ENCODE measurements at places on chromosomes 6 and 20.

DNA sequence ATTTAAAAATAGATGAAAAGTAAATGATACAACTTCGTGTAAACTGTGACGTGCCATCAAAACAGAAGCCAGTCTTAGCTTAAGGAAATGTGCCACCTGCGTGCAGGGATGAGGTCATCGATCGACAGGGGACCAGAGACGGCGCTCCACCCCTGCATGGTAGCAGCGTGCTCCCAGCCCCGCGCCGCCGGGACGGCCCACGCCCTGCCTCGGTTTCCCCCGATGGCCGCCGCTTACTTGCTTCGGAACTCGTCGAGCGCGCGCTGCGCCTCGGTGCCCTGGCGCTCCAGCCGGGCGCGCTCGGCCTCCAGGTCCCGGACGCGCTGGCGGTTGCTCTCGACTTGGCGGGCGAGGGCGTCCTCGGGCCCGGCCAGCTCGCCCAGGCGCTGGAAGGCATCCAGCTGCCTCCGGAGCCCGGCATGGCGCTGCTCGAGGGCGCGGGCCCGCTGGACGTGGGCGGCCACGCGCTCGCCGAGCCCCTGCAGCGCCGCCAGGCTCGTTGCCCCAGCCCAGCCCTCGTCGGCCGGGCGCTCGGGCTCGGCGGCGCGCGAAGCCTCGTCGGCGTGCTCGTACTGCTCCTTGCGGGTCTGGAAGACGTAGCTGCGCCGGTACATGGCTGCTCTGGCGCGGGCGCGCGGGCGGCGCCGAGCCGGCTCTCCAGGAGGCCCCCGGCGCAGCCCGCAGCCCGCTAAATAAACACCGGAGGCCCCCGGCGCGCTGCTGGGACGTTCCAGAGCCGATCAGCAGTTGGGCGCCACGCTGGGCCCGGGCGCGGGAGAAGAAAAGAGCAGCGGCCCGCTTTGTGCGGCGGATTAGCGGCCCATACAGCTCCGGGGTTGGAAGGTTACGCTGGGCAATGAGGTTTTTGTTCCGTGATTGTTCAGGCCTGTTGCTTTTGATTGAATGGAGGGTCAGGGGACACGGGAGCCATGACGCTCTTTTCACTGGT lies at the start of gene BFSP1:
Gene BFSP1 (minus strand): TSS at position 664 of the 949 bp plus-strand sequence. CDS start 50 bp downstream, at position 614.
- DNase-seq = no peak

GRCh38 chr20:62984666-62985443 lies 21.9 kb downstream of the BHLHE23 start:
- no peak for DNase-seq

DNA sequence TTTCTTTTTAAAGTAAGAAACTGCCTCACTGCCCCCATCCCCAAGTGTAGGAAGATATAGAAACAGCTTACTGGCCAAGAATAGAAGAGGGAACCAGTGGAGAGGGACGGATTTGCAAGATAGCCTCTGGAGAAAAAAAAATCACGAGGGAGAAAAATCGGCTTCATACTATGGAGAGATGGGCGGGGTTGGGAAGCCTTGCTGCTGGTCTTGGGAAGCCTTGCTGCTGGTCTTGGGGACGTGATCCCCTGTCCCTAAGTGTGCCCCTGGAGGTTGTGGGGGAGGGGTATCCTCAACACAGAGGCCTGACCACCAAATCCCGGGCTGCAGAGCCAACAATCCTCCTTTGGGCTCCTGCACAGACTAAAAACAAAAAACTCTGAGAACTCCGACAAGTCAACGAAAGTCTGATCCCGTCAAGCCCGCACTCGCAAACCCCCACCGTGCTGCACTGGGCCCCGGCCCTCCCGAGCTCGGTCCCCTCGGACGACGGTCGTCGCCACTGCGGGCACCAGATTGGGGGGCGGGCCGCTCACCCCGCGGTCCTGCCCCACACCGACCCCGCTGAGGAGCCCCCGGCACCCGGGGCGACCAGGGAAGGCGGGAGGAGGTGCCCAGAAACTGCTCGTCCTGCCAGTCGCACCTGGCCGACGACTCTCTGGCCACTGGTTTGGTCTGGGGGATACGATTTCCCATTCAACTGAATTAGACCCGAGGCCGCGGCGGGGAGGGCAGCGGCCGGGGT lies 750 bp downstream of the MAP7 start:
- no peak for DNase-seq

DNA sequence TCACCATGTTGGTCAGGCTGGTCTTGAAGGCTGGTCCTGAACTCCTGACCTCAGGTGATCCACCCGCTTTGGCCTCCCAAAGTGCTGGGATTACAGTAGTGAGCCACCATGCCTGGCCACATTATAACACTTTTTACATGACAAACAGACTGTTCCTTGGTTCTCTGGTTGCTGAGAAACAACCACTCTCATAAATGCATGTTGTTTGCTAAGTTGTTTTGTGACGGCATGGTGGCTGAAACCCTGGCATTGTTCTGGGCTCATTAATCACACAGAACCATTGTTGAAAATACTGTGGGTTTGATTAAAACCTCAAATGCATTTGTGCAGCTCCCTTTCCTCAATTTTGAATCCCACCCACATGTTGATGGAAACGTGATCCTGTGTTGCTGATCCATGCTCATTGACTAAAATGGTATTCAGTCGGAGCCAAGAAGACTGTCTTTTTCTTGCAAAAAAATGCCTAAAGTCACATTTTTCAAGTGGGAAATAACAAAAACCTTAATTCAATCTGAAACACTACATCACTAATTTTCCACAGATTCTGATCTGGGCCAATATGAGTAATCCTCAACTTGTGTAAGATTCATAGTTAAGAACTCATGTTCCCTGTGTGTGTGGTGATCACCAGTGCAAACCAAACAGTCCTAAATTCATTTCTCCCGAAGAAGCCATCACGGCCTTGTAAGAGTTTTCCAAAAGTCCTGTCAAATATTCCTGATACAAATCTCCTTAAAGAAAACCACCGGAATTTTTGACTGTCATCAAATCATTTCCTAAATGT lies 132.8 kb downstream of the FNDC1 start:
- DNase-seq = no peak

DNA sequence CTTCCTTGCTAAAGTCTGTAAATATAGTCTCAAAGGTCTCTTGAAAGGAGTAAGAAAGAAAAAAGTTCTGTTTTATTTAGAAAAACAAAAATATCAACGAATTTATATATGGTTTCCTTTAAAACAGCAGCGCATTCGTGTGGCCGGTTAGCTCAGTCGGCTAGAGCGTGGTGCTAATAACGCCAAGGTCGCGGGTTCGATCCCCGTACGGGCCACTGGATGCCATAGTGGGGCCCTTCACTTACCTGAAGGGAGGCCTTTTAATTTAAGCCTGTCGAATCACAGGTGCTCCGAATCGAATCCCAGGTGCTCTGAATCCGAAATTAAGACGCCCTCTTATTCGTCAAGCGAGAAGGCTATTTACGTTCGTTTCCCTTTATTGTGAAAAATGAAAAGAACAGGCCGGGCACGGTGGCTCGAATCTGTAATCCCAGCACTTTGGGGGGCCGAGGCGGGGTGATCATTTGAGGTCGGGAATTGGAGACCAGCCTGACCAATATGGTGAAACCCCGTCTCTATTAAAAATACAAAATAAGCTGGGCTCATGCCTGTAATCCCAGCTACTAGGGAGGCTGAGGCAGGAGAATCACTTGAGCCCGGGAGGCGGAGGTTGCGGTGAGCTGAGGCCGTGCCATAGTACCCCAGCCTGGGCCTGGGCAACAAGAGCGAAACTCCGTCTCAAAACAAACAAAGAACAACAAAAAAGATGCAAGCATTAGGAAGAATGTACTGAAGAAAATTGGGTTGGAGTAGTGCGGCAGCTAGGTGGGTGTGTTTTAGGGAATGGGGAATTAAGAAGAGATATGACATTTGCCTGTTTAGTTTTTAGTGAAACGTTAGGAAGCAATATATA lies 195.8 kb upstream of the ZNF184 start:
- DNase-seq = no peak

- DNase-seq = no peak
Observed at GRCh38 chr6:6837541-6838080, 249.1 kb downstream of the LY86 start.

- DNase-seq = no peak
Observed at GRCh38 chr6:125954735-125955339, 1.7 kb upstream of the HINT3 start.

DNA sequence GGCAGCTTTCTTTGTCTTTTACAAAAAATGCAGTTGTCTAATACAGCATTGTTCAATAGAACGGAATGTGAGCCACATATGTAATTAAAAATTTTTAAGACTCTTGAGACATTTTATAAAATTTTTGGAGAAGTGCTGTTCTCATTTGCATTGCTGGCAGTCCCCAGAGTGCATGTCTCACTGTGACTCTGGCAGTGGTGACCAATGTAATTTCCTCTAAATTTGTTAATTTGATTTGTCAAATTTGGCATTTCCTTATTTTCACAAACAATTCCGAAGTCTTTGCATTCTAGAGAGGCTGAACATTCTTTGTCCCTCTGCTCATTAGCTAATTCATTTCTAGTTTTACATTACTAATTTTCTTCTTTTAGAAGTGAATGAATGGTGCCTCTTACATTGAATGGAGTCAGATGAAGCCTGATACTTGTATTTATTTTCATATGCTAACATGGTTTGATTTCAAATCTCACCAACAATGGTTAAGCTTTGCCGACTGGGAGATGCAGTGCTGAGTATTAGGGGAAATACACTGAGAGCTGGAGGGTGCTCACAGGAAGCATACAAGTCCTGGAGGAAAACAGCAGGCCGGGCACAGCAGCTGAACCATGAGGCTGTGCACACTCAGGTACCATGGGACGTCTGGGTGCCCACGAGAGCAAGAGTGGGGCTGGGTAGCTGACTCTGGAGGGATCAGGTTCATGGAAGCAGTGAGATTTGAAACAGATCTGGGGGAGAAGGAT lies 68.5 kb upstream of the ARMC2 start:
- DNase-seq = no peak

GRCh38 chr6:106973018-106973835 lies 1.3 kb downstream of the CD24 start:
- no peak for DNase-seq

- DNase-seq = no peak
Observed at GRCh38 chr6:83707829-83708545, 914 bp downstream of the SNAP91 start.

- no peak for DNase-seq
Observed at GRCh38 chr6:148222376-148222775, 120.3 kb upstream of the SASH1 start.

- DNase-seq = peak; percentile 53
Observed at GRCh38 chr6:4687989-4688947, 87.9 kb upstream of the CDYL start.

GRCh38 chr6:88843040-88843439 lies 120.4 kb downstream of the RNGTT start:
- no peak for DNase-seq

GRCh38 chr6:157177731-157178336 lies 145.5 kb downstream of the TMEM242 start:
- DNase-seq = no peak

- peak; percentile 87 for DNase-seq
Observed at GRCh38 chr6:88989215-88989614, 25.8 kb upstream of the RNGTT start.

GRCh38 chr6:56022678-56023077 lies 147.3 kb upstream of the BMP5 start:
- DNase-seq = no peak

DNA sequence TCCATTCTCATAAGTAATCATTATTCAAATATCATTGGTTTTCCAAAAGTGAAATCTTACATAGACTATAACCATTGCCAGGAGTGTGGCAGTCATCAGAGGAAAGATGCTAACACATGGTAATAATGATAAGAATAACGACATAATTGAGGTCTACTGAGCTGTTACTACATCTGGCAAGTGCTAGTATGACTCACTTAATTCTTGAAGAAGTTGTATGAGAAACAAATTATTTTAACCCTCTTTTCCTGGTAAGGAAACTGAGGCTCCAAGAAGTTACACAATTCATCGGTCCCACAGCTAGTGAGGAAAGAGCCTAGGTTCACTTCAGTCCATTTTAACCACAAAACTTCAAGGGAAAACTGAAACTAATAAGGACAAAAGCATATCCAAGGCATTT lies 335.6 kb upstream of the BTBD3 start:
- no peak for DNase-seq

- DNase-seq = no peak
Observed at GRCh38 chr20:39016506-39016905, 54.4 kb downstream of the DHX35 start.

- no peak for DNase-seq
Observed at GRCh38 chr6:39508515-39508914, 186.0 kb upstream of the KCNK16 start.

DNA sequence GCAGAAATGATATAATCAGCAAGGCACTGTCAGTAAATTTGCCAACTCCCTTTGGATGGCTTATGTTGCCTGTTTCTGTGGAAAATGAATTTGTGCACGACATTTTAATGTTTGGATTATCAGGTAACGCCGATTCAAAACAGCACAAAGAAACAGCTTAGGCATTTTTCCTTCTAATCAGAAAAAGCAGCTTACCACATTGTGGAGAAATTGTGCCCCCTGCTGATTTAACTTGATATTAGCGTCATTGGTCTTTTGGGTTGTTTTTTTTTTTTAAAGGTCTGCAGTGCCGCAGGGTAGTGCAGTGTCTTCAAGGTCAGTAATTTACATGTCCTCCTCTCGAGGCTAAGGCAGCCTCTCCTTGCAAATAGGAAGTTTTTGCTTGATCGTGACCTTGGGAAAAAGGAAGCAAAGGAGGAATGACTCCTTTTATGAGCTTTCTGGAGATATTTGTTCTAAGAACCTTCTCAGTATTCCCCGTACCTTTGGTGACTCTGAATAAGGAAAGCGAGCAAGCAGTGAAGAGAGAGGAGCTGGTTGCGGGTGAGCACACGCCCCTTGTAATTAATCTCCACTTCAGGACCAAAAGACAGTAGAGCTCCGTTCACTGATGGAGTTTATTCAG lies 79.1 kb downstream of the ELOVL4 start:
- DNase-seq = peak; percentile 76

GRCh38 chr20:24489193-24489592 lies 19.8 kb downstream of the SYNDIG1 start:
- no peak for DNase-seq

GRCh38 chr6:147255948-147256674 lies 51.9 kb downstream of the STXBP5 start:
- DNase-seq = no peak

DNA sequence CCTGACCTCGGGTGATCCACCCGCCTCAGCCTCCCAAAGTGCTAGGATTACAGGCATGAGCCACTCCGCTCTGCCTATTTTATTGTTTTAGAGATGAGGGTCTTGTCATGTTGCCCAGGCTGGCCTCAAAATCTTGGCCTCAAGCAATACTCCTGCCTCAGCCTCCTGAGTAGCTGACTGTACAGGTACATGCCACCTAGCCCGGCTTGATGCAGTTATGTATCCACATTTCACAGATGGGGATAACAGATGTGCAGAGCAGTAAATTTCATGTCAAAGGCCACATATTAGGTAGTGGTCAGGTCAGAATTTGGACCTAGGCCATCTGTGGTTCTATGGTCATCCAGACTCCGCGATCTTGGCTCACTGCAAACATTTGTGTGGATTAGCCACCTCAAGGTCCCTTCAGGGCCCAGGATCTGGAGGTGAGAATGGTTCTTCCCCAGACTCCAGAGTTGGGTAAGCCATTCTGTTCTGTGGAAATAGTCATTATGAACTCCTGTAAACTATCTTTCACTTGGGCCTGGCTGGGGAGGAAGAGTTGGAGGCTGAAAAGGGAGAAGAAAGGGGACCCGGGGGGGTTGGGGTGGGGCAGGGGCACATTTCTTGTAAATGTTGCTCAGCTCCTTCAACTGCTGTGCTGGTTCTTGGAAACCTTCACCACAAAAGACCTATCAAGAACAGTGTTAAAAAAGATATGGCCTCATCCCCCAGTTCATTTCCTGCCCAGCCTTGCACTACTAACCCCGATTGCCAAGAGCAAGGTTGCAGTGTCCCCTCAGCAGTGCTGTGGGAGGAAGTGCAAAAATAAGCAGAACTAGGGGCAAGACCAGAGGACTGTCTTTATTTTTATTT lies 13.0 kb downstream of the PIM1 start:
- no peak for DNase-seq

GRCh38 chr6:26157251-26158075 lies 70.2 kb downstream of the HFE start:
- peak; percentile 99 for DNase-seq
